ENCODE measurements at places on chromosomes 11 and 22.

DNA sequence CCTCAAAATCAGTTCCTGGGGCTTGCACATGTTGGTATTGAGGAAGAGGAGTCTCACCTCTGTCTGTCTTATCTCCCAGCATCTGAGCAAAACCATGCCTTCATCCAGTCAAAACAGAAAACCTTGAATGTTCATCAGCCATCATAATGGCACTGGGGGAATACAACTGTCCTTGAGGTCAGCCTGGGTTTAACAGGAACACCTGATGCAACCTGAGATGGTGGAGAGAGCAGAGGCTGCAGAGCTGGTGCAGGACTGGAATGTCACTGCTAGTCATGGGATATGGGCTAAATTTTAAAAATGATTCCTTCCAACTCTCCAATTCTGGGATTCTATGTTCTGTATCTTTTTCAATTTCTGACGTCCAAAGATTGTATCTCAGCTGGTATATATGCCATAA is 931.0 kb downstream of the NTM start:
- no peaks in the 10 kb centered on the region for H3K36me3 ChIP-seq
- H3K4me1 ChIP-seq, result no peaks in the 10 kb centered on the region
- H3K27me3 ChIP-seq, result no peaks in the 10 kb centered on the region
- DNase-seq, result no peak

DNA sequence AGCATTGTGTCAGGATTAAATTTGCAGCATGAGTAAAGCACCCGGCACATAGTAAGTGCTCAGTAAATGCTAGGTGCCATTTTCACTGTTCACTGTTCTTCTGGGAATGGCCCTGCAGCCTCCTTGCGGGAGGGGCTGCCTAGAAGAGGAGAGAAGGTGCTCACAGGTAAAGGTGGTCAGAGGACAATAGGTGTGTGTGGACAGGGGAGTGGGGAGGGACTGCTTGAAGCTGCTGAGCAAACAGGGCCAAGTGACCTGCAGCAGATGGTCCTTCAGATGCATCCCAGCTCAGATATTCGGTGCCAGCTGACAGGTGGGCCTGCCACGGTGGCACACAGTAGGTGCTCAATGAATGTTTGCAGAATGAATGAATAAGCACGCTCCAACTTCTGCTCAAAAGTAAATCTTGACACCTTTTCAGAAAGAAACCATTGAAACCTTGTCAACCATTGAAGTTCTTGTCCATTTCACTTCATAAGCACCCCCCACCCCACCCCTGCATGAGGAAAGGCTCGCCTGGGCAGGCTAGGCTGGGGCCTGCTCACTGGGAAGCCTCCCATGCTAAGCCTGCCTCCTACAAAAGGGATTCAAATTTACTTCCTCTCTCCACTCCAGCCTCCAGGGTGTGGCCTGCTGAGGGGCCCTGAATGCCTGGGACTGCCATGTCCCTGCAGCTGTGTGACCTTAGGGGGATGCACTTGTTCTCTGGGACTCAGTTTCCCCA is 1.6 kb downstream of the KIAA0930 start:
- H3K4me3 ChIP-seq, result no peak overlapping the region
- no peak overlapping the region for H3K27ac ChIP-seq
- peaks cover 3% of the 10 kb centered on the region for H3K36me3 ChIP-seq
- DNase-seq, result no peak
- H3K27me3 ChIP-seq, result no peaks in the 10 kb centered on the region

DNA sequence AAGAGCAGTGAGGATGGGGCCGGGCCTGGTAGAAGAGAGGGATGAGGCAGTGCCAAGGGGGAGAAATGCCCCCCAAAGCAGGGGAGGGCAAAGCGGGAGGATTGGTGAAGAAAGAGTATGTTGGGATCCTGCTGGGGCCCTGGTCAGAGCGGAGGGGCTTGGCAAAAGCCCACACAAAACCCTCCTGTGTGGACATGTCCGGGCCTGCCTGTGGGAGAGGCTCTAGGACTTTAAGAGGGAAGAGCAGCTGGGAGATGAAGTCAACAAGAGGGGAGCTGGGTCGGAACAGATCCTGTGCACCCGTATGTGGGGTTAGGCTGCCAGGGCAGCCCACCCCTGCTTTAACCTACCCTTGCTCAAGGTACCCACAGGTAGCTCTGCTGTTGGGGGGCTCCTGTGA is 25.8 kb downstream of the ART5 start:
- H3K4me1 ChIP-seq, result no peaks in the 10 kb centered on the region
- no peaks in the 10 kb centered on the region for H3K27me3 ChIP-seq
- H3K36me3 ChIP-seq, result no peaks in the 10 kb centered on the region
- H3K4me3 ChIP-seq, result no peak overlapping the region

DNA sequence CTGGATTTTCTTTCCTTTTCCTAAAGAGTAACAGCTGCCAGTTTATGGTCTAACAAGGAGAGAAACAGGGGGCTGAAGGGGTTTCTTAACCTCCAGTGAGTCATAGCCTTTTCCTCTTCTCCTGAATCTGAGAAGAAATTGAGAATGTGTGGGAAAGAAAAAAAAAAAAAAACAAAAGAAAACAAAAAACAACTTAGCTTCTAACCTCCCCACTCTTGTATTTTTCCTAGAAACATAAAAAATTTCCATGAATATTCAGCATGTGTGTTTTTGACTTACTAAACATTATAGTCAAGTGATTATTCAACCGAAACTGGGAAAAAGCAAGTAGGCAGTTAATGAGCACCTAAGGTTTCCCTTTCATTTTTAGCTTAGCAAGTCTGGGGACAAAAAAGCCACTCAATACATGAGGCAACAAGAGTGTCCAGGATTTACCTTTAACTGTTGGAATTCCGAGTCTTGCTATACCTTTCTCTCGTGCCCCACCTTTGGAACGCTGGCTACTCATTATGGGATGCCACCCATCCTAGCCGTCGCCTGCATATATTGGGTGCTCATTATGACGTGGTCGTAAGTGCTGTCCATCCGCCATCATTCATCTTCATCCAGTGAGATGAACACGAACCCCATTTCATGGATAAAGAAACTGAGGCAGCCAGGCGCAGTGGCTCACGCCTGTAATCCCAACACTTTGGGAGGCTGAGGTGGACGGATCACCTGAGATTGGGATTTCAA is 2.4 kb downstream of the ASPHD2 start:
- H3K27ac ChIP-seq, result no peak overlapping the region
- H3K4me1 ChIP-seq, result peaks cover 3% of the 10 kb centered on the region
- H3K36me3 ChIP-seq, result peaks cover 16% of the 10 kb centered on the region
- DNase-seq, result no peak
- peaks cover 4% of the 10 kb centered on the region for H3K27me3 ChIP-seq

- DNase-seq, result no peak
- H3K4me3 ChIP-seq, result no peak overlapping the region
- no peaks in the 10 kb centered on the region for H3K36me3 ChIP-seq
- H3K27me3 ChIP-seq, result no peaks in the 10 kb centered on the region
Observed at GRCh38 chr11:9716275-9717039, 52.6 kb downstream of the SWAP70 start.

Data from T-cell (primary cell).